ENCODE measurements at places on chromosomes 2 and 18.
A peak's percentile ranks its signal among the peaks of the same experiment; 100 is the strongest.

- no peak for DNase-seq
These were observed 13.4 kb upstream of the CREG2 start for GRCh38 chr2:101400506-101401325.

DNA sequence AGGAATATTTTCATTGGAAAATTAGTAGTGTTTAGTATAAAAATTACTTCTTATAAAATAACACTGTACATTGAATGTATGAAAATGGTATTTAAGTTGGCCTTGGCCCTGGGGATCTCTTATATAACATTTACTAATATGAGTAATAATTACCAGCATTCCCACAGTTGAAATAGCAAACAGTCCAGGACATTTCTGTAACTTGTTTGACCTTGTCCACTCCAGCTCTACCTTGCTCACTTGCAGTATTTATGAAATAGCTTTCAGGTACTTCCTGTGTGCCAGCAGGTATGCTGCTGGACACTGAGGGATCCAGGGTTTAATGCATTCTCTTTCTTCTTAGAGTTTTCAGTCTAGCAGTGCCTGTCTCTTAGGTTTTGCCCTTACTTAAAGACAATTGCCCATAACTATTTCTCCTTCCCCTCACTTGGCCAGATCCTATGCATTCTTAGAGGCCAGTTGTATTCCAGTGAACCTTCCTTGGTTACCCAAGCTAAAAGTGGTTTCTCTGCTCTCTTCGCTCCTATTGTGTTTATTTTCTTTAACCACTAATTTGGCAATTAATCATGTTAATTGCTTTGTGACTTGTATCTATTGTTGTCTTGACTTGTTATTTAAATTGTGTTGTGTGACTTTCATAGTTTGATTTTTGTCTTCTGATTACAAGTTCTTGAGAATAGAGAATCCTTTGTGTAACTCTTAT is 25.9 kb downstream of the BABAM2 start:
- DNase-seq: no peak

GRCh38 chr18:41955688-41956087 is 654 bp downstream of the PIK3C3 start:
- DNase-seq: no peak

DNA sequence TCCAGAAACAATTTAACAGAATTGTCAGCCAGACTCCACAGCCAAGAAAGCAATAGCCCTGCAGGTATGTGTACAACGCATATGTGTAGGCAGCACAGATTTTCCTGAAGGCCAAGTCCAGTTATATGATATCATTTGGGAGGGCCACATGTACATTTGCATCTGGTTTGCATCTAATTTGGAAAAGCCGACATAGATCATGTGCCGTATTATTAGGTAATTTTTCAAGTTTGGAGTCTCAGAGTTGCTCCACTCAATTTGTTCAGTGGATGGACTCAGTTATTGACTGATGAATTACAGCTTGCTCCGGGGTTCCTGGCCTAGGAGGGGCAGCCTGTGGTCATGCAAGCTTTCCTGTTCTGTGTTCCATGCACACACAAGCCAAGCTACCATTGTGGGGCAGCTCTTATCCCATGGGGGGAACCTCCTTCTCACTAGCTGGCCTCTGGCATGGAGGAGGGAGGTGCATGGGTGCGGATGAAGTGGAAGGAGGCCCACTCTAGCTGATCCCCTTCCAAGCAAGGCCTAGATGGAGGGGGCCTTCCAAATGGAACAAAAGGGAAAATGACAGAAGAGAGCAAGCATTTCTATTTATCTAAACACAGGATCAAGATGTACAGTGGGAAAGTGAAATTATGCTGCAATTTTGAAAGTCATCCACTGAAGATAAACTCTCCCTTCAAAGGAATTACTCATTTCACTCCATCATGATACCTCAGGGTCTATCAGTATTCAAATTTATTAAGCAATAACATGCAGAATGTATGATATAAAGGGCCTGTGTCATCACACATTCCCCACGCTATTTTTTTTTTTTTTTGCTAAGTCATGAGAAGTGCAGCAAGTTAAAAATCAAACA is 202.6 kb upstream of the SMAD2 start:
- no peak for DNase-seq

DNA sequence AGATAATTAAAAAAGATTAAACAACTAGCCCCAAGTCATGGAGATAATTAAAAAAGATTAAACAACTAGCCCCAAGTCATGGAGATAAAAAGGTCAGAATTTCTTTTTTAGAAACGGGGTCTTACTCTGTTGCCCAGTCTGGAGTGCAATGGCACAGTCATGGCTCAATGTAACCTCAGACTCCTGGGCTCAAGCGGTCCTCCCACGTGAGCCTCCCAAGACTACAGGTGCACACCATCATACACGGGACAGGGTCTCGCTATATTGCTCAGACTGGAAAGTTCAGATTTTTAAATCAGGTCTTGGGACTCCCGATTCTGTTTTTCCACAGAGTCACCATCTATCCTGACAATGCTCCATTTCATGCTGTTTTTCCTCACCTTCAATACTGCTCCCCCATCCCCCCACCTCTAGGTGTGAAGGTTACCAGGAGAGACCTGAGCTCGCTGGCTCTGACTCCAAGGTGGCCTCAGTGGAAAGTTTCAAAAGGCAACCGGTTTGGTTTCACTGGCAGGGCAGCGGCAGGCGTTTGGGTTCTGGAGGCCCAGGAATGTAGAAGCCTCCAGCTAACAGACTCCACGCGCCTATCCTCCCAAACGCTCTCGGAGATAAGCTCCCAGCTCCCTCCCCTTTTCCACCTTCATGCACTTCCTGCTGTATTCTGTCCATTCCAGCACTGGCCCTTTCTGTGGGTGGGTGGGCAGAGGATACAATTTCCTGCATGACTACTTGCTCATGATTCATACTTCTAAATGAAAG is 2.9 kb upstream of the SEMA4C start:
- DNase-seq: no peak

DNA sequence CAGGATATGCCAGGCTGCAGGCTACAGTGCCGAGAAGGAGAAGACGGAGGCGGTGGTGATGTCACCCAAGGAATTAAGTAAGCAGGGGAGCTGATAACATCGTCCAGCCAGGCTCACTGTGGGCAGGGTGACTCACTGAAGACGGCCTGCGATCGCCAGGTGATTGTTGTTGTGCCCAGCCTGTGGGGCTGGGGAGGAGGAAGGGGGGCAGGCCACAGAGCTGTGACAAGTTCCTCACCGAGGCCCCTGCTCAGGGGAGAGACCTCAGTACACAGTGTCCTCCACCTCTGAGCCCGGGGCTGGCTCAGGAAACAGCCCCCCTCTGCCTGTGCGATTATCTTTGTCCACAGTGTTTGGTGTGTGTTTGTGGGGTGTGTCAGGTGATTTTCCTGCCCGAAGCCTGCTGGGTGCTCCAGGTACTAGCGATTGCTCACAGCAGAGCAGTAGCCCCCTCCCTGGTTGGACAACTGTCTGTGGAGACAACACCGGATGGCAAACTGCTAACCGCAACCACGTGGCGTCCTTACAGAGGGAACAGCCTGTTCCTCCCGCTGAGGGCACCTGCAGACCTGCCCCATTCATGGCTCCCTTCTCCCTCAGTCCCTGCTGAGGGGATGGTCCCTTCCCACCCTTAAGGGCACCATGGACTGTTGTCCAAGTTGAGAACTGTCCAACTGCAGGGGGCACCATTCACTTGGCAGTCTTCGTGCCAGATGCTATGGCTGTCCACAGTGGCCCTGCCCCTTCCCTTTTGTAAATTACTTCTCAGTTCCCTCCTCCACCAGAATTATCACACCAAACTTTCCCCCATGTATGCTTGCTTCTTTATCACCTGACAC is 95.1 kb downstream of the ZFP36L2 start:
- DNase-seq: peak; percentile 78

- no peak for DNase-seq
These were observed 1020.1 kb downstream of the TDRD15 start for GRCh38 chr2:22143840-22144239.

DNA sequence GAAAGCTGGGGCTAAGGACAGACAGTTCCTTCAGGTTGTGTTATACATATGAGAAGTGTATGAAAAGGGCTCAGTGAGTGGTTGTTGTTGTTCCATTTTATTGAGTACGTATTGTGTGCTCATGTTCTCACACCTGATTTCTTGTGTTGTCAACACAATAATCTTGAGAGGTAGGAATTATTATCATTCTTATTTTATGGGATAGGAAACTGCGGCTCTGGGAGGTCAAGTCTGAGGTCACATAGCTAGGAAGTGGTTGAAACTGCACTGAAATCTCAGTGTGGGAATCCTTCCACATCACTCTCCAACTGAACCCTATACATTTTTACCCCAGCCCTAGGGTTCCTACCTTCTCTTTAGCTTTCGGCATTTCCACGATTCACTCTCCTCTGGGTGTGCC is 124.2 kb upstream of the CXCR4 start:
- DNase-seq: no peak

GRCh38 chr2:230961091-230961491 is 34.8 kb upstream of the SPATA3 start:
- DNase-seq: no peak

Measured in activated T-cell treated with anti-CD3 and anti-CD28 coated beads, Interleukin-2, amount 50 U/mL, for 1 hour (primary cell).